ENCODE measurements at places on chromosomes 3 and 15. TPM values are rescaled to one million over a fixed set of nuclear protein-coding genes. Genes with fewer than 3 reads are reported as not detected.
A peak's percentile ranks its signal among the peaks of the same experiment; 100 is the strongest.

- peak; percentile 14 for DNase-seq
Measured at GRCh38 chr15:65583701-65584100, 27.2 kb downstream of the INTS14 start.

DNA sequence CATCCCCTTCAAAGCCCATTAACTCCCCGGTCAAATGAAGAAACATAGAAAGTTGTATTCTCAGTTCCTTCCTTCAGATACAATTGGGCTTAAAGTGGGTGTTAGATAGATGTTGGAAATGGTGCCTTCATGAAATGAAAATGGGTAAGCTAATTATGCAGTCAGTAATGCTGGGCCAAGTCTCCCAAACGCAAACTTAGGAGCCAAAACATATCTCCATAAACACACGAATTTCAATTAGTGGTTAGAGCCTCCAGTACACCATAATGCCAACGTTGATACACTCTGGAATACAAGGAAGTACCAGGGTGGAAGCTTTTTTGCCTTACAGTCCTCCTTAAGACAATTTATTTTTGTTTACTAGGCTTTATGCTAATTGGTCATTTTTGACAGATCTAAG, 1059.0 kb downstream of the TUSC7 start:
- no peak for DNase-seq

DNA sequence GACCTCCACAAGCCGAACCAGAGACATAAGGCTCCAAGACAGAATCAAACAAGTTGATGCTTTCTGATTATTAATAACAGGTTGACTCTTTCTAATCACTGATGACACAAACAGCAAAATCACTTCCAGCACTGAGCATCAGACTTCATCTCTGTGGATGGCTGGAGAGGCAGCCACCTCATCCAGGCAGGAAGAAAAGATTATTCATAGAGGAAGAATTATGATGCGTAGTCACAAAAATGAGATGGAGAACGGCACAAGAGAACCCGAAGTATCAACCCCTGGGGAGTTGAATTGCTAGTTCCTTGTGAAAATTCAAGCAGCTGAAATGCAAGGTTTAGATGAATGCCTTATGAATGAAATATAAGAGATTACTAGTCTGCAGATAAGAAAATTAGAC, 49.9 kb upstream of the LMCD1 start:
- DNase-seq = no peak

DNA sequence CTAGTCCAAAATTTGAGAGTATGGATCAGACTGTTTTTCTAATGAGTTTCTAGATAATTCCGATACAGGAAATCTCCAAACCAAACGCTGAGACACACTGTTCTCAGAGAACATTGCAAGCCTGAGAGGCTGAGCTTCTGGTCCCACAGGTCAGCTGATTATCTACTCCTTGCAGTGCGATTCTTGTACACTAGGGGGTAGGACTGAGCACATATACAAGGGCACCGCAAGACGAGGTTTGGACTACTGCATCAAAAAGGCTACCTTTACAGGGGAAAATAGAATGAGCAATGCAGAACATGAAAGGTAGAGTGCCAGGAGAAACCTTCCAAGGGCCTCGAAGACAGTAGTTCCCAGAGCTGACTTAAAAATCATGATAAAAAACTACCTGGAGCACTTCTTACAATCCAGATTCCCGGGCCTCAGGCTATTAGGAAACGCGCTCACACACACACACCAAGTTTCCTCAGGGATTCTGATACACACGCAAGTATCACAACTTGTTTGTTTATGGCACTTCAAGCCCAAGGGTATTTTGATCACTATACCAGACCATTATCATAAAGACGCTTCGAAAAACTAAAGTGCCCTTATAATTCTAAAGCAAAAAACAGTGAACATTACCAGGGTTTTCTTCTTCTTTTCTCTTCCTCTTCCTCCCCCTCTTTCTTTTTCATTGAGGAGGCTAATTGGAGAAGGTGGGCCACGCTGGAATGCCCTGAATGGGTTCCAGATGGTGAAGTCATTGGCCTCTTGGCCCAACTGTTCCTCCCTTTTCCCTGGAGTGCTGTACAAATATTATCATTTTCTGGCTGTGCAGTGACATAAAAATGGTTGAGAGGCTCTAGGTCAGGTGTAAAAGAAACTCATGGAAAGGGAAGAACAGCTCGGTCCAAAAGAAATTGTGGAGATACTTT, 61.8 kb downstream of the SLC12A8 start:
- no peak for DNase-seq

- DNase-seq = peak; percentile 67
Measured at GRCh38 chr3:98901119-98901391, 440 bp downstream of the DCBLD2 start.

DNA sequence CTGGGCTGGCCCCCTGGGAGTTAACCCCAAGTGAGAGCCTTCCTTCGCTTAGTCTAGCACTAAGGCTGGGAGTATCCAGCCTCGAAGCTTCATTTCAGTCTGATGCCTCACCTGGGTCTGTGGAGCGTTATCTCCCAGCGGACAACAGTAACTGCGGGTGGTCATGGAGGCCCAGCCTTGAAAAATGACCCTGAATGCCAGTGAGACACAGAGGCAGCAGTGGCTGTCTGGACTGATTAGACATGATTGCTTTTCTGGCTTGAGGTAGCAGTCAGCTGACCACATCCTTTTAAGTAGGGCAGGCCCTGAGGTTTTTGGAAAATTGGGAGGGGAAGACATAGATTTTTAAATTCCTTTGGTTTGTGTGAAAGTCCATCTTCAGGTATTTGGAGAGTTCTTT, 28.2 kb upstream of the TRIM59 start:
- DNase-seq = no peak

TAGLN3 gene
- polyA plus RNA-seq = 20.2 TPM

CHRNA7 gene
- 15.8 TPM for polyA plus RNA-seq

DLL4 gene
- 12.3 TPM for polyA plus RNA-seq

DPPA2 gene
- polyA plus RNA-seq = 0.03 TPM

Data from large intestine (tissue), 12 donors.